ENCODE measurements at places on chromosomes 2 and 18.

DNA sequence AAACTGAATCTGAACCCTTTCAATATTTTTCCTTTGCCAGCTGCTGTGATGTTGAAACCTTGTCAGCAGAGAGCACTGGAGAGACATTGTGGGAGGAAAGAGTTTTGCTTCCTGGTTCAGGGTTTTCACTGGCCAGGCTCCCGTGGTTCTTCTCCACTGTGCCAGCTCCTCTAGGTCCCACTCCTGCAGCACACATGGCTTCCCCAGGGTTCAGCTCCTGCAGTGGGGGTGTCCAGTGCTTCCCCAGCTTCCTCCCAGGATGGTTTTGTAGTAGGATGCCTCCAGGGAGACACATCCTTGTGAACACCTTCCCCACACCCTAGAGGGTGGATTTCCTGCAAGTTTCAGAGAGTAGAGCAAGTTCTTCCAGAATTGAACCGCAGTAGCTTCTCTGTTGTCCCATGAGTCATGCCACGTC lies 24.0 kb upstream of the SULT1C3 start:
- DNase-seq: no peak

DNA sequence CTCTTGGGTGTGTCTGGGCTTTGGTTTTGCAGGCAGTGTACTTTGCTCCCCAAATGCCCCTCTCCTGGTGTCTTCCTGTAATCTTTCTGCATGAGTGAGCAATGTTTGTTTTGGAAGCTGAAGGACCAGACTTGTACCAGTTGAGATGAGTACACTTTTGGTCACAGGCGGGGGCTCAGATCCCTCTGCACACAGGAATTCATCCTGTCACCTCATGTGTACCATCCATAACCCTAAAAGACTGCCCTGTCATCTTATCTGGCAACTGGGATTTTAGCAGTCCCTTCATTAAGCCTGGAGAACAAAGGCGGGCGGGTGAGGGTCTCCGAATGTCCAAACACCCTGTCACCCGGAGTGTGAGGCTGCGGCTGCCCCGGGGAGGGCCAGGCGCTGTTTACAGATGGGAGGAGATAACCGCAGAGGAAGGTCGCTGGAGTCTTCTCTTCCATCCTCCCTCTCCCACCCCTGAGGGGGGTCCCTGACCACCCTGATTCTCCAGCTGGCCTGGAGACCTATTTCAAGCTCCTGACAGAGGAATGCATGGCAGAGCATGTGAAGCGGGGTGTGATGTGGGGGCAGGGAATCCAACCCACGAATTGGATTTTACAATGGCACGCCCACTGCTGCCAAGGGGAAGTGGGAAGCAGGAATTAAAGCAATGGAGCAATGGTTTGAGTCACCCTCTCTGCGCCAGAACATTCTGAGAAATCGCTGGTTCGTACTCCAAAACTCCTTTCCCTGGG lies 158.2 kb upstream of the MYCN start:
- DNase-seq: no peak

- no peak for DNase-seq
Measured at GRCh38 chr2:70927138-70927537, 8.6 kb upstream of the ATP6V1B1 start.

- no peak for DNase-seq
Measured at GRCh38 chr2:73368781-73369180, 16.9 kb upstream of the ALMS1 start.

DNA sequence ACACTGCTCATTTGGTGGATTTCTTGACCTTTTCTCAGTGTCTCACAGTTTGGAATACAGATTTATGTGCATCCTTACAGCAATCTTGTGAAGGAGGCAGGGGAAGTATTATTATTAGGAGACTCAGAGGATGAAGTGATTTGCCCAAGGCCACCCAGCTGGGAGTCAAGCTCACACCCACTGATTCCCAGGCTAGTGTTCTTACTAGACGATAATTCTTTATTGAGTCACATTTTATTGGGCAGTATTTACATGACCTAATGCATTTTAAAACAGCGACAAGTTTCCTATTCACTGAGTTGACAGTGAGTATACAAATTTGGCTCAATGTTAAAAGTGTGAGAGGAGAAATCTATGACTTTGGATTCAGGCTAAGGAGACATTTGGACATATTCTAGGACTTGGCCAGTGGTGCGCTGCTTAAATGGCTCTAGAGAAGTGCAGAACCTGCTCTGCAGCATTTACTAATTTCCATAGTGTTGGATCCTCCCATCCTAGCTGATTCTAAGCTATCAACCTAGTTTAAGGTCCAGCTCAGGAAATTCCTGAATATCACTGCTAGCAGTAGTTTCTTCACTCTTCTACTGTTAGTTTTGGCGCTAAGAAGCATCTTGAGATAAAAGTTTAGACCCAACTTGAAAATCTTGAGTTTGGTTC lies 199.3 kb downstream of the MTX2 start:
- DNase-seq: no peak

GRCh38 chr2:195902857-195903256 lies 165.8 kb downstream of the DNAH7 start:
- no peak for DNase-seq

DNA sequence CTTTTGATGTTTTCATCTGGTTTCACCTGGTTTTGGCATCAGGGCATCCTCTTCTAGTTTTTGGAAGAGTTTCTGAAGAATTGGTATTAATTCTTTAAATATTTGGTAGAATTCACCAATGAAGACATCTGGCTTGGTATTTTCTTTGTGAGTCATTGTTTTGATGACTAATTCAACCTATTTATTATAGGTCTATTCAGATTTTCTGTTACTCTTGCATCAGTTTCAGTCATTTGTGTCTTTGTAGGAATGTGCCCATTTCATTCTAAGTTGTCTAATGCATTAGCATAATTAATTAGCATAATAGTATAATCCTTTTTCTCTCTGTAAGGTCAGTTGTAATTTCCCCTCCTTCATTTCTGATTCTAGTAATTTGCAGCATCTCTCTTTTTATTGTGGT lies 8.0 kb downstream of the GNLY start:
- no peak for DNase-seq

DNA sequence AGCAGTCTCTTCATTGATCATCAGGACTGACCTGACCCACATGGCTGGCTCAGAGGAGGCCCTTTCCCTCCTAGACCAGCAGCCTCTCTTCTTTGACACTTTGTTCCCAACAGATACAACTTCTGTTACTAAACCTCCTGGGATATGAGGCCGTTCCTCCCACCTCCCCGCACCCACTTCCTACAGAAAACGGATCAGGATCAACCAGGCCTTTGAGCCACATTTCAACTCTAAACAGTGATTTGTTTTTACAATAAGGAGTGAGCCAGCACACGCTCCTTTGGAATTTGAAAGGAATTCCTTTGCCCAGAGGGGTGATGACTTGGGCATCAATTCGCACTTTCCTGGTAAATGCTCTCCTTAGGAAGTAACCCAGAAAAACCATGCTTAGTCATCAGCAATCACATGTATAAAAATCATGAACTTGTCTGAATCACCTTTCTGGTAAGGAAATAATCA lies 180.4 kb downstream of the FAM124B start:
- DNase-seq: no peak

DNA sequence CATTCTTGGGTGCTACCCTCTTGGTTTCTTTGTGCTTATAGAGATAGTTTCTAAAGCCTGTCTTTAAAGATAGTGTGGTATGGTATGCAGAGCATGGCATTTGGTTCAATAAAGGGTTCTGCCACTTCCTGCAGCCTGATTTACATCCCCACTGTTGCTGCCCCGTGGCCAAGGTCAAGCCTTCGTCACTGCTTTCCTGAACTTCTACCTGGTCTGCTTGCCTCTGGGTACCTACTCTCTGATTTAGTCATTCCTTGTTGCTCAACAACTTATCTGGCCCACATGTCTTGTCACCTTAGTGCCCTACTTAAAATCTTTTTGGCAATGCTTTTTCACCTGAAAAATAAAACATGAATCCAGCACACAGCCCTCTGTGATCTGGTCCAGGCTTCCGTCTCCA lies 352.9 kb downstream of the LPIN1 start:
- DNase-seq: no peak

DNA sequence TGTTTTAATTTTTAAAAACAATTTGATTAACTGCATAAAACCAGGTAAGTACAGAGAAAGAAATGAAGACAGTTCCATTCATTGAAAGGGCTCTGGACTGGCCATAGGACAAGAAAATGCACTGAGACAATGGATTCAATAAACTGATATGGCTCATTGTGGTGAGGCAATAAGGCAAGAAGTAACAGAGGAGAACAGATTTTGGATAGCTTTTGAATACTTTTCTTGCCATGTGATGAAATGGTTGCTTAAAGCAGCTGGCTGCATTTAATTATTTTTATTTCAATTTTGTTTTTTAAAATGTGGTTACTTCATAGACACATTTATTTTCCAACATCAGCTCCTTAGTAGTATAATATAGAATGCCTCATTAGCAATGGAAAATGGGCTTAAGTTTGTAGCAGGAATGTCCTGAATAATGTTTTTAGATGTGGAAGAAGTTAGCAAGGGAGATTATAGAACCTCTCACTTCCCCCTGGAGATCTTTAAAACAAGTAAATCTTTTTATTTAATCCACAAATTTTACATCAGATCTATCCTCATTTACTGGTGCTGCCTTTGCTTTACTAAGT lies 646.9 kb upstream of the ZEB2 start:
- DNase-seq: no peak

- DNase-seq: no peak
Measured at GRCh38 chr2:3648652-3649177, 9.3 kb upstream of the ALLC start.

GRCh38 chr2:96089356-96090195 lies 26.8 kb downstream of the ADRA2B start:
- no peak for DNase-seq

GRCh38 chr18:70271742-70272141 lies 17.1 kb upstream of the SOCS6 start:
- DNase-seq: no peak

DNA sequence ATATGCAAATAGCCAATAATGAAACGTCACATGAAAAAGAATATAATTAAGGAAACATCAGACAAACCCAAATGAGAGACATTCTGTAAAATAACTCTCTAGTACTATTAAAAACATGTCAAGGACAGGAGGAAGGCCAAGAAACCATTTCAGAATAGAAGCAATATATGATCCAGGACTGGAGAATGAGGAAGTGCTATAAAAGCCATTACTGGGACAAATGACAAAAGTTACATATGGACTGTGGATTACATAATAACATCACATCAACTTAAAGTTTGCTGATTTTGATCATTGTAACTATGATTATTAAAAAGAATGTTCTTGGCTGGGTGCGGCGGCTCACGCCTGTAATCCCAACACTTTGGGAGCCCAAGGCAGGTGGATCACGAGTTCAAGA lies 81.3 kb downstream of the CRACDL start:
- no peak for DNase-seq

DNA sequence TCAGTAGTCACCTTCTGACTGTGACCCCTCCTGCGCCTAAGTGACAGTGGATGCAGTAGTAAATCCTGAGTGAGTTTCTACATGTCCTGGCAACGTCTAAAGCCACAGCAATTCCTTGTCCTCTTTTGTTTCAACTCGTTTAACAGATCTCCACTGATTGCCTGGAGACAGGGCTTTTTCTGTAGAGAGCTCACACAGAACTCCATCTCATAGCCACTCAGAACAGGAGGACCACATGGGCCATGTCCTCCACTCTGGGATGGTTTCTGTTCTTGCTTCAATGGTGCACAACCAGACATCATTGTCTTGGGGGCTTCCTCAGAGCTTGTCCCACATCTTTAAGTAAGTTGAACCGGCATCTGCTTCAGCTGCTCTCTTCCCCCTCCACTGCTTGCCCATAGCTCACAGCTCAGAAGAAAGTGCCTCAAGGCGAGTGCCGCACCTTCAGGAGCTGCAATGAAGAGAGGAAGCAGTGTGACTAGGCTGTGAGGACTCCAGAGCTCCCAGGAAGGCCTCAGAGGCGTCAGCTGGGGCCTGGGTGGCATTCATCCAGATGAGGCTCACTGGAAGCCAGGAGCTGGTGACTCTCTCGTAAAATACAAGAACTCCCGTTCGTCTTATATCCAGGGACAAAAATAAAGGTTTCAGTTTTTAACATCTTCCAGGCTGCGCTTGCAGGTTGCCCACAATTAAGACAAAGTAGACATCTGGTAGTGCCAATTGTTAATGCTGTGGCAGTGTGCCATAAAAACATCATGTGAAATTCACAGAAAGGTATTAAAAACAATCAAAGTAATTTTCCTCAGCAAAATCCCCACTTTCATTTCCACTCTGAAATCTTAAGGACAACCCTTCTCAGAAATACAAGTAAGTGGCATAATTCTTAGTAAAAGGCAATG lies 37.3 kb downstream of the ST3GAL5 start:
- no peak for DNase-seq

DNA sequence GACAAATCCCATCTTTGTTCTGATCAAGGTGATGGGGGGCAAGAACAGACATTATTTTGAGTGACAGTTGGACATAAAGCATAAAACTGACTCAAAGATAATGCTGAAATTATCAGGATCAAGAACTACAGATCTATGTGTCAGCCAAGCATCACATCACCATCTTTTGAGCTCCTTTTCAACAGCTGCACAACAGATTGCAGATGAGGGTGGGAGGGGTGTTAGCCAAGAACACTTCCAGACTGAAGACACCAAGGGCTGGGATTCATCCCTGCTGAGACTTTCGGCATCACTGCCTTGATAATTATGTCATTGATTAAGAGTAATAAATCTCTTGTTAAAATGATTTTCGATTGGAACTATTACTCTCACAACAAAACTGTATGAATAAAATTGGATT lies 191.5 kb upstream of the NETO1 start:
- no peak for DNase-seq

- DNase-seq: no peak
Measured at GRCh38 chr2:207683879-207684627, 27.4 kb upstream of the CCNYL1 start.

- no peak for DNase-seq
Measured at GRCh38 chr2:101975171-101975870, 16.4 kb upstream of the IL1R2 start.

DNA sequence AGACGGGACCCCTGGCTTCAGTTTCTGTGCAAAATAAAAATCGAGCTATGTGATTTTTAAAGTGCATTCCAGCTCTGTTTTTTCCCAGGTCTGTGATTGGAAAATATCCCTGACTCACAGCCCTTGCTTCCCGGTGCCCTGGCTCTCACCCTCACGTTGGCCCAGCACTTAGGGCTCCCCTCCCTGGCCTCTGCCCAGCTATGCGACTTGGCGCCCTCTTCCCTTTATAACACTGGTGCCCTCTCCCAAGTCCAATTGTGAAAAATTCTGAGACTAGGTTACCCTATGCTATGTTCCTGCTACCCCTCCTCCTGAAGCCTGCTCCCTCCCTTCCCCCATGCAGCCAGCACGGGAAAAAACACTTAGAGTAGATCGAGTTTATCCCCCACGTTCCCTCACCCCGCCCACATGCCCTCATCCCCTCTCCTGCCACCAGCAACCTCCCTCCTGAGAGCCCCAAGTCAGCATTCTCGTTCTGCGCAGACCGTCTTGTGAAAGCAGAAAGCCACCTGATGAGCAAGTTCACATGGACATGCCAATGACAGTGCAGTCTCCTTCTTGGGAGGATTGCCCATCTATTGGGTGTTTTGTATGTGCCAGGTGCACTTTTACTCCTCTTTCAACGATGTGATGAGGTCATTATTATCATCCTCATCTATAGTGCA lies 228.8 kb downstream of the VAPA start:
- no peak for DNase-seq

- DNase-seq: no peak
Measured at GRCh38 chr2:155518094-155518493, 814.4 kb downstream of the NR4A2 start.

GRCh38 chr2:99169534-99169933 lies 11.3 kb downstream of the MITD1 start:
- no peak for DNase-seq

- no peak for DNase-seq
Measured at GRCh38 chr2:45223531-45223930, 214.3 kb upstream of the SIX2 start.

GRCh38 chr2:119028327-119029174 lies 86.6 kb downstream of the MARCO start:
- DNase-seq: no peak
